ENCODE measurements at places on chromosomes 12 and 14. TPM values are rescaled to one million over a fixed set of nuclear protein-coding genes. Genes with fewer than 3 reads are reported as not detected.
A peak's percentile ranks its signal among the peaks of the same experiment; 100 is the strongest.

The KRT80 gene
- polyA plus RNA-seq, result under 0.01 TPM

The TAS2R20 gene
- polyA plus RNA-seq, result 0.50 TPM

The RIPK3 gene
- polyA plus RNA-seq, result 28.8 TPM

The WDHD1 gene
- polyA plus RNA-seq, result 0.60 TPM

- no peaks in the 10 kb centered on the region for H3K4me1 ChIP-seq
- no peaks in the 10 kb centered on the region for H3K36me3 ChIP-seq
- H3K27ac ChIP-seq, result no peak overlapping the region
- no peak overlapping the region for H3K4me3 ChIP-seq
- no peak for DNase-seq
- no peaks in the 10 kb centered on the region for H3K27me3 ChIP-seq
Measured at GRCh38 chr14:36940476-36940875, 231.9 kb downstream of the SLC25A21 start.

GRCh38 chr12:104775731-104776231, 182.3 kb downstream of the SLC41A2 start:
- no peak overlapping the region for H3K27ac ChIP-seq
- no peak for DNase-seq
- no peaks in the 10 kb centered on the region for H3K36me3 ChIP-seq

DNA sequence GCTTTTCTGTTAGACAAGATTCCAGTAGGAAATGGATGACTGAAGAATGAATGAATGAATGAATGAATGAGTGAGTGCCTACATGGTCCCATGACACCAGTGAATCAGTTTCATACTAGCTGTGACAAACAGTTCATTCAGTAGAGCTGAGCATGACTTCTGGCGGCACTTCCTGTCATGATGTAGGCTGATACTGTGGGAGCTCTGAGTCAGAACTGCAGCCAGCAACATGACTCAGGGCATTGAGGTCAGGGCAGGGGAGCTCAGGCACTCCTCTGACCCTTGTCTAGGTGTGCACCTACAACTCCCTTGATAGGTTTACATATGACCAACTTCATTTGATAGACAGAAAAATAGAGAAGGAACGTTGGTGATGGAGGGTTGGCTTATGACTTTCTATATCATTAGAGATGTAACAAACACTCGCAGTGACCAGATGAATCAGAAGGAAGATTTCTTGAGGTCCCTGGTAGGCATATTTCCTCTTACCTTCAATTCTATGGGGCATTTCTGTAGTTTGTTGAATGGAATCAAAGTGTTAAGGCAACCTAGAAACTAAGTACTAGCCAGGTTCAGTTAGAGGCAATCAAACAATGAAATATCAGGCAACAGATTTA, 139.3 kb upstream of the ARHGAP5 start:
- no peak overlapping the region for H3K4me3 ChIP-seq
- H3K36me3 ChIP-seq, result no peaks in the 10 kb centered on the region
- H3K27ac ChIP-seq, result no peak overlapping the region
- no peaks in the 10 kb centered on the region for H3K27me3 ChIP-seq
- no peaks in the 10 kb centered on the region for H3K4me1 ChIP-seq
- peak; percentile 67 for DNase-seq

- H3K4me1 ChIP-seq, result peaks cover 5% of the 10 kb centered on the region
- no peaks in the 10 kb centered on the region for H3K27me3 ChIP-seq
Measured at GRCh38 chr12:27502021-27502435, 22.0 kb upstream of the PPFIBP1 start.

DNA sequence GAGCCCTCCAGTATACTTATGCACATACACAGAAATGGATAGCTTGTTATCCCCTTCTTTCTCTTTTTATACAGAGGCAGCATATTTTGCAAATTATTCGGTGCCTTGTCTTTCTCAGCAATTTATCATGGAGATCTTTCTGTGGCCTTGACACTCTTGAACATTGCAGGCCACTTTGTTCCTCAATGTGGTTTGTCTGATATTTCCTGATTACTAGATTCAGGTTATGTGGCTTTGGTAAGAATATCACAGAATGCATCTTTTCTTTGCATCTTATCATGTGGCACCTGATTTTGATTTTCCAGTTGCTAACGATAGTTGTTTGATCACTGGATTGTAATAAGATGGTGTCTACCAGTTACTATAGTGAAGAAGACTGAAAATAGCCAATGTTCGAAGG, 7.1 kb upstream of the SNRPF start:
- H3K27me3 ChIP-seq, result no peaks in the 10 kb centered on the region
- H3K4me3 ChIP-seq, result no peak overlapping the region
- H3K36me3 ChIP-seq, result no peaks in the 10 kb centered on the region
- H3K4me1 ChIP-seq, result no peaks in the 10 kb centered on the region

DNA sequence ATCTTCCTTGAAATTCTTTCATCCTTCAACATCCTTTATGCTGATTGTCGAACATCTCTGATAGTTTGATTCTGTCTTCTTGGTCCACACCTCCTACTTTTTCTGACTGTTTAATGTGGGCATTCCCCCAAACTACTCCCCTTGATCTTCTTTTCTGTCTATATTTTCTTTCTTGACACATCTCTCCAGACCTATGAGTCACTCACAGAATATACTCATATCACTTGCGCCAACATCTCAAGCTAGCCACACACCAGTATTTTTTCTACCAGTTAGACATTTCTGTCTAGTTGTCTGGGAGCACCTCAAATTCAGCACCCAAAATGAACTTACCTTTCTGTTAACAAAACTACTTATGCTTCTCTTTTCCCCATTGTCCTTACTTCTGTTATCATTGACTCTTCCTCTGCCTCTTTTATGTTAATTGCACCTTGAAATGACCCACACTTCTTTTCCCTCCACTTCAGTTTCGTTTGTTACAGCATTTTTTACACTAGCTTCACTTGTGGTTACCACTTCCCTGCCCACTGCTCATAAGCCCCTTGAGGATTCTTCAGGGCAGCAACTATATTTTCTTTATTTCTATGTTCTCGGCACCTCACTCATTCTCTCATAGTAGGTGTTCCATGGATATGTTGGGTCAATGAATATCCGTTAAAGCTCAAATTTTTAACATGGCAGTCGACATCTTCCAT, 33.5 kb downstream of the TSHR start:
- H3K27me3 ChIP-seq, result no peaks in the 10 kb centered on the region
- no peak overlapping the region for H3K27ac ChIP-seq
- H3K4me3 ChIP-seq, result no peak overlapping the region
- H3K36me3 ChIP-seq, result no peaks in the 10 kb centered on the region

GRCh38 chr12:109789526-109790048, 43.6 kb downstream of the TRPV4 start:
- no peak overlapping the region for H3K27ac ChIP-seq
- no peak for DNase-seq

DNA sequence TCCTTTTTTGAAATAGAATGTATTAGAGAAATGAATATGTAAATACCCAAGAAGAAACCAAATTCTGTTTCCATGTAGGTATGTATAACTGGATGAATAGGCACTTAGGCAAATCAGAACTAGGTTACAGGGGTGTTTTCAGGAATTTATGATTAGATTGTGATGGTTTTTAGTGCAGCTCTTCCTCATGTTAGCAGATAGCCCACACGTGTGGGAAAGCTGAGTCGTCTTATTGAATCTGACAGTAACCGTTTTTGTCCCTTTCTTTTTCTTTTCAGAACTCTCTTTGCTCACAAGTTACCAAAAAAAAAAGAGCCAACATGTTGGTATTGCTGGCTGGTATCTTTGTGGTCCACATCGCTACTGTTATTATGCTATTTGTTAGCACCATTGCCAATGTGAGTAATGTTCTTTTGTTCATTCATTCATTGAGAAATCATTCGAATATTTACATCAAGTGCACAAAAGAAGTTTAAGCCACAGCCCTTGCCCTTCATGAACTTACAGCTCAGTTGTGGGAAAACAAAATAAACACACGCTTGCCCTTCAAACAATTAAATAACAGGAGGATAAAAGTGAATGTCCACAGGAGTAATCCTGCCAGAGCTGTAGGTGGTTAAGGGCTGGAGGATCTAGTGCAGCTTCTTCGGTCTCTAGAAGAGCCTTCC, 14.8 kb downstream of the EMP1 start:
- H3K27me3 ChIP-seq, result no peaks in the 10 kb centered on the region
- DNase-seq, result no peak
- H3K4me3 ChIP-seq, result no peak overlapping the region
- H3K36me3 ChIP-seq, result peaks cover 4% of the 10 kb centered on the region
- no peak overlapping the region for H3K27ac ChIP-seq

DNA sequence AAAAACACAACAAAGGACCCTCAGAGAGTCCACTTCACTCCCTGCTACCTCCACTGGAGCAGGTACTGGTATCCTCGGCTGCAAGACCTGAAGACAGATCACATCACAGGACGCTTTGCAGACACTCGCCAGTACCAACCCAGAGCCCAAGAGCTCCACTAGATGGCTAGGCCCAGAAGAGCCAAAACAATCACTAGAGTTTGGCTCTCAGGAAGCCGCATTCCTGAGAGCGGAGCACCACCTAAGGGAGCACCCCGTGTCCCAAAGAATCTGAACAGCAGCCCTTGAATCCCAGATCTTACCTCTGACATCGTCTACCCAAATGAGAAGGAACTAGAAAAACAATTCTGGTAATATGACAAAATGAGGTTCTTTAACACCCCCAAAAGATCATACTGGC, 399.8 kb downstream of the RAD51B start:
- H3K36me3 ChIP-seq, result no peaks in the 10 kb centered on the region
- H3K27me3 ChIP-seq, result no peaks in the 10 kb centered on the region
- no peak overlapping the region for H3K27ac ChIP-seq

DNA sequence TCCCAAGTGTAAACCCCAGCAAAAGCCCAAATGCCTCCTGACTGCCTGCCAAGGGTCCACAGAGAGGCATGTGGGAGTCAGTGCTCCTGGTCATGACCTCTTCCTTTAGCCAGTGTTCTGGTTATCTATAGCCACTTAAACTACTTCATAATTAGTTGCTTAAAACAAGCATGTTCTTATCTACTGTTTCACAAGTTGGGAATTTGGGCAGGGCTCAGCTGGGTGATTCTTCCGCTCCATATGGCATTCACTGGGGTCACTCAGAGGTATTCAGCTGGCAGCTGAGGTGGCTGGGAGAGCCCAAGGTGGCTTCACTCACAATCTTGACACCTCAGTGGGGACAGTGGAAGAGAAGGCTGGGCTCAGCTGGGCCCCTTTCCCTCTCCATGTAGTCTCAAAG, 184.0 kb upstream of the RGS6 start:
- H3K27ac ChIP-seq, result no peak overlapping the region
- no peaks in the 10 kb centered on the region for H3K27me3 ChIP-seq

DNA sequence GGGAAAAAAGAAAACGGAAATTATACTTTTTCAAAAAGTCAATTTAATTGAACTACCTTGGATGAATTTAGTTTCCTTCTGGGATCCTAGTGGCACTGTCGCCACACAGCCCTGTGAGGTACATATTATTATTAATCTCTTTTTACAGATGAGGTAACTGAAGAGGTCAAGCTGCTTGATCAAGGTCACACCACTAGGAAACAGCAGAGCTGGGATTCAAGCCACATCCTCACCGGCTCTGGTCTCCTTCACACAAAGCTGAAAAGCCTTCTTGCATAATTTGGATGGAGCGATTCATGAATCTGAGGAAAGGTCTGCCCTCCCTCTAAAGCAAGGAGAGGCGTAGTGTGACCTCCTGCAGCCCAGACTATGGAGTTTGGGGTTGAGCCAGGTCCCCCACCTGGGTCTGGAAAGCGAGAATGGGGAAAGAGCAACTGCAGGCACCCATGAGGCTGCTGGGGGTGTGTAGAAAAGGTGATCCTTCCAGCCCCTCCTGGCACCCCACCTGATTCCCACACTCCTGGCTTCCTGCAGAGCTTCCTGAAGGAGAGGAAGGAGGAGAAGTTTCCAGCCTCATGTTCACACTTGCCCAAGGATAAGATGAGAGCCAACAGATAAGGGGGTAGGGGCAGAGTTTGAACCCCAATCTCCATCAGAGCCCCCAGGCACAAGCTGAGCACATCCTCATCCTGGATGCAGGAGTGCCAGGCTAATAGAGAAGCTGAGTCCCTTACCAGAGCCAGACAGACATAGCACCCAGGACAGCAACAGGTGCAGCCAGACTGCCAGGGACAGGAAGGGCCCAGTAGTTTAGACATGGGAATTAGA, 3.9 kb upstream of the KRT79 start:
- H3K4me1 ChIP-seq, result no peaks in the 10 kb centered on the region
- no peak overlapping the region for H3K27ac ChIP-seq
- DNase-seq, result no peak
- no peaks in the 10 kb centered on the region for H3K36me3 ChIP-seq
- no peak overlapping the region for H3K4me3 ChIP-seq

- no peak for DNase-seq
- no peak overlapping the region for H3K27ac ChIP-seq
- no peaks in the 10 kb centered on the region for H3K27me3 ChIP-seq
- H3K4me1 ChIP-seq, result no peaks in the 10 kb centered on the region
Measured at GRCh38 chr14:40981247-40981646, 625.4 kb upstream of the LRFN5 start.

GRCh38 chr12:88182416-88182815, 40.3 kb downstream of the TMTC3 start:
- no peak for DNase-seq
- no peak overlapping the region for H3K27ac ChIP-seq
- no peaks in the 10 kb centered on the region for H3K4me1 ChIP-seq
- H3K27me3 ChIP-seq, result no peaks in the 10 kb centered on the region
- H3K36me3 ChIP-seq, result no peaks in the 10 kb centered on the region
- no peak overlapping the region for H3K4me3 ChIP-seq

Data from sigmoid colon (tissue), 7 donors.